ENCODE measurements at places on chromosomes 1 and 21.

DNA sequence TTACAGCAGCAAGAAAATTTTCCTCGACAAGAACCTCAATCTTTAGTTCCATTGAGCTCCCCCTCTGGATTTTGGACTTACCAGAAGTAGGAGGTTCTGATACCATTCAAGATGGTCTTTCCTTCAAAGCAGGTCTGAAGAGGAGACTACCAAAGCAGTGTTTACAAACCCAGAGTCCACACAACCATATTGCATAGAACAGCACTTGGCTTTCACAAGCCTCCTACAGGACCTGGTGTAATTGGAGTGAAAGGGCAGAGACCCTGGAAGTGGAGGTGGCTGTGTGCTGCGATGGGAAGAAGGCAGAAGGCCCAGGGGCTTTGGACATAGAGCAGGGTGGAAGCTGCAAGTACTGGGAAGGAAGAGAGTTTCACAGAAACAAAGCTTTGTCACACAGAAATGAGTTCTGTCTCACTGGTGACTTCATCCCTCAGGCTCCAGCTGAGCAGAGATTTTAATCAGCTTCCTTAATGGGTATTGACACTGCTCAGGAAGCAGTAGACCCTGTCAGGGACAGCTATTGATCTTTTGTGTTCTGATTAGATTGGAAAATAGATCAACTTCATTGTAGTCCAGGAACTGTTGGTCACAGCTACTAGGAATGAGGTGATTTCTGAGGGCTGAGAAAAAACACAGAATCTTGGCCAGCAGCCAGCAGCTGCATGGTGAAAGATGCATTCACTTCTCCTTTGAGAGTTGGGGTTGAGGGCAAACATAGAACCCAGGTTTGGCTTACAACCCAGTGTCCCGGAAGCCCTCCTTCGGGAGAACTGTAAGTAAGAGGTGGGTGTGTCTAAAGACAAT, 124.0 kb downstream of the SYT2 start:
- DNase-seq, result peak; percentile 46

DNA sequence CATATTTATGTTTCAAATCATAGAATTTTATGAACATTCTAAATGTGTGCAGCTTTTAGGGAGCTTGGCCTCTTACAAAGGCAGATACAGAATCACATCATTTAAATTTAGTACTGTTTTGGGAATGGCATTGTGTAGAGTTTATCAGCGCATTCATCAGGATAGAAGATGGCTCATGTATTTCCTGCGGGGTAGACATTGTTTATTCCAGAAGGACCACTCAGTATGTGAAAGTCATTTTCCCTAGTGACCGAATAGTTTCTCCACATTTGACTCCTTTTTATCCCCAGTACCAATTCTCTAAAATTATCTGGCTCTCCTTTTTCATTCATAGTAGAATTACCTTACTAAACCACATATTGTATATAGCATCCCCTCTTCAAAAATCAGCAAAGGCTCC, 981.9 kb upstream of the ADGRL4 start:
- no peak for DNase-seq

- no peak for DNase-seq
Measured at GRCh38 chr1:95364546-95364945, 130.5 kb downstream of the RWDD3 start.

GRCh38 chr1:21966247-21967000, 10.4 kb upstream of the CELA3B start:
- DNase-seq, result peak; percentile 43

DNA sequence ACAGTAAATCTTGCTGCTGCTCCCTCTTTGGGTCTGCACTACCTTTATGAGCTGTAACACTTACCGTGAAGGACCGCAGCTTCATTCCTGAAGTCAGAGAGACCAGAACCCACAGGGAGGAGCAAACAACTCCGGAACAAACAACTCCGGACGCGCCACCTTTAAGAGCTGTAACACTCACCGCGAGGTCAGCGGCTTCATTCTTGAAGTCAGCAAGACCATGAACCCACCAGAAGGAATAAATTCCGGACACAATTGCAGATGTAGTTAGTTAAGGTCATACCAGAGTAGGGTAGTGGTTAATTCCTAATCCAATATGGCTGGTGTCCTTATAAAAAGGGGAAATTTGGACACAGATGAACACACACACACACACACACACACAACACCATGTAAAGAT, 37.7 kb downstream of the VTCN1 start:
- no peak for DNase-seq

DNA sequence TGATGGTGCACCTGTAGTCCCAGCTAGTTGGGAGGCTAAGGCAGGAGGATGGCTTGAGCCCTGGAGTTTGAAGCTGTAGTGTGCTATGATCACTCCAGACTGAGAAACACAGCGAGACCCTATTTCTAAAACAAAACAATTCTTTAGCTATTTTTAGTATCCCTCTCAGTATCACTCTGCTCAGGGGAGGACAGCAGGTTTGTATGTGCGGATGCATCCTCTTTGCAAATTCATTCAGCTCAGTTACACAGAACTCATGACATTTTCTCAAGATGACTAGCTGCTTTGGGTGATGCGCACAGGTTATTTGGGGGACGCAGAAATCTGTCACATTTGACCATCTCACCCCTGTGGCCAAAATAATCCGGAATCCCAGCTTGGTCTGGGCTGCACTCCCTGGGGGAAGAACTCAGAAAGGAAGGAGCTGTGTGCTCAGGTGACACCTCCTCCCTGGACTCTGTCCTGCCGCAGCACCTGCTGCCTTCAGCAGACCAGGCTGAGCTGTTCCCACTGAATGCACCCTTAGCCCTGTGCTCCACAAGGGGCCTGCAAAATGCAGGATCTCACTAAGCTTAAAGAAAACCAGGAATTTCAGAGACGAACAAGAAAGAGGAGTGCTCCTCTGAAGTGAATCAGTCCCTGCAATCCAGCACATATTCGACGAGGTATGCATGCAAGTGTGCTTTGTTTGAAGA, 89.5 kb upstream of the PGBD5 start:
- DNase-seq, result no peak

DNA sequence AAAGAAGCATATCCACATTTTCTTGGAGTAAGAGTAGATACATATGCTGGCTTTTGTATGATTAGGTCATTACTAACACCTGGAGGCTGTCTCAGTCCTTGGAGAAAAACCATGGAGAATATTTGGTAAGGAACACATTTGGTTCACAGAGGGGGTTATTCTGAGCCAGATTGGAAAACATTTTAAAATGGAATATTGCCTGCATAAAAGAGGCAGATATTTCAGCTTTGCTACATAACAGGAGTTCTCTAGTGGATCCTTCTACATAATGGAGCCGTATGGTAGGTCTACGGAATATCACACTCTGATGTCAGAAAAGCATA, 415.1 kb downstream of the ADGRL2 start:
- no peak for DNase-seq

- DNase-seq, result no peak
Measured at GRCh38 chr1:35120458-35121133, 41.4 kb downstream of the ZMYM1 start.

DNA sequence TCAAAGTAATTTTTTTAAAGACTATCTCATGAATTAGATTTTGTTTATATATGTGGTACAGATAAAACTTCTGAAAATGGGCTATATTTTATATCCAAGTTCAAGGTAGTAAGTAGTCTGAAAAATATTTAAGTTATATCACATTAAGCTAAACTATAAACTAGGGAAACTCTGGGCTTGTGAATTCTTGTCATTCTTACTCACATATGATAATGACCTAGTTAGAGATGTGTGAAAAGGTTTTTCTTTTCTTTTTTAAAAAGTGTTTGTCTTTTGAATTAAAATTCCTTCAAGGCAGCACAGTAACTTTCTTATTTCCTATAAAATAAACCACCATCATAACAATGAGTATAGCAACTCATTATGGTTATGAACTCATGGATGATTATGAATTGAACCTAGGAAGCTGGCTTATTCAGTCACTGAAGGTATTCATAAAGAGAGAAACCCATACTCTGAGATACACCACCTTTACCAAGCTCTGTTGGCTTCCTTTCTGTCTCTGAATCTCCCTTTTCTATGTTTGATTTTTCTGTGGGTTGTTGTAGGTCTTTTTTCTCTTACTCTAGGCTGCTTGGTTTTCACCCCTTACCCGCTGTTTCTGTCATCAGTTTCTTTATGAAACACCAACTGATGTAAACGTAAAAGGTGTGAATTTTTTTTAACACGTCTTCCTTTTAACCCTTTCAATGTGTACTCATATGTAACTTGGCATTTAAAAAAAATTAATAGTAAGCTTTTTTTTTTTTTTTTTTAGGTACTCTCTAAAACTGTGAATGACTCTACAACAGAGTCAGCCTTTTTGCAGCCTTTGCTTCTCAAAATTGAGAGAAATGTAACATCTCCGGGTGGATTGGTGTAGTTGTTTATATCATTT, 25.2 kb downstream of the IL12RB2 start:
- DNase-seq, result no peak

DNA sequence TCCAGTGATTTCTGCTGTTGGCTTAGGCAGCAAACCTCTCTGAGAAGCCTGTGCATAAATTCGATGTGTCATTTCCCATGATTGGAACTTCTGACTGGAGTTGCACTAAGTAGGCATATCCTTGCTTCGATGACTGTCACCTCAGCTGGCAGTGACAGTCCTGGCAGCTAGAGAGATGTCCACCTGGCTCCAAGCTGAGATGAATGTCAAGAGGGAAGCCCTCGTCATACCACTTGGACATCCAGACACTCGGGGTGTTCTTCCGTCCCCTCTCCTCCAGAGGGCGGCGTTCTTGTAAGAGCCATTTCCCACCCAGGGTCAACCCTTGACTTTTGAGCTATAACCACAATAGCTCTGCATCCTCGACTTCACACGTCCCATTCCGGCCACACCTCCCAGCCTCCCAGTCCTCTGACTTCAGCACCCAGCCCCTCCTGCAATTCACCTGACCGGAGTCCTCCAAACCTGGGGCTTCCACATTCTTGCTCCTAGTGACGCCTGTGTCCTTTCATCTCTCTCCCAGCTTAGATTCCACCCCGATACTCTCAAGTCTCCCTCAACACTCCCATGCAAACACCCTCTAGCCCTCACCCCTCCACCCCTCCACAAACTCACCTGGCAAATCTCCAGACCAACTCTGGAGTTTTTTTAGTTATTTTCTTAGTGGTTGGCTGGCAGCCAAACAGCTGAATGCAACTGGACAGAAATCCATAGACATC, 17.3 kb downstream of the CA6 start:
- peak; percentile 19 for DNase-seq

- no peak for DNase-seq
Measured at GRCh38 chr1:51600965-51601364, 15.9 kb upstream of the OSBPL9 start.

GRCh38 chr1:22420455-22421053, 31.1 kb upstream of the ZBTB40 start:
- peak; percentile 67 for DNase-seq

- DNase-seq, result no peak
Measured at GRCh38 chr21:33836408-33836807, 79.2 kb downstream of the ATP5PO start.

GRCh38 chr1:192171123-192171522, 12.9 kb downstream of the RGS18 start:
- no peak for DNase-seq

GRCh38 chr1:163054181-163054591, 15.0 kb upstream of the RGS4 start:
- DNase-seq, result no peak

DNA sequence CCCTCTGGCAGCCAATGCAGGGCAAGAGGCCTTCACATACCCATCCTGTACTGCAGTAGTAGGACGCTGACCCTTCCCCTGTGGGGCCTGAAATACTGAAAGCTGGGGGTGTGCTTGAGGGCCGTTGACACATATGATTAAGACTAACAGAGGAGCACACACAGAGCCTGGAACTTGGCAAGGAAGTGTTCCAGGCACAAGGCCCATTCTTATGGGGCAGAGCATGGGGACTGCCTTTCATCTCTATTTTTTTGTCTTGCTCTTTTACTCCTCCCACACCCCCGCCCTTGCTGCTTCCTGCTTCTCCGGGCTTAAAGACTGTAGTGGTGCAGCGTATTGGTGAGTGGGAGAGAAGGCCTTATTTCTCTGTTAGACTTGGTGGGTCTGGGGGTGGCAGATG, 137.4 kb downstream of the BACH1 start:
- no peak for DNase-seq

- DNase-seq, result no peak
Measured at GRCh38 chr1:187977298-187977697, 1148.5 kb downstream of the PLA2G4A start.

DNA sequence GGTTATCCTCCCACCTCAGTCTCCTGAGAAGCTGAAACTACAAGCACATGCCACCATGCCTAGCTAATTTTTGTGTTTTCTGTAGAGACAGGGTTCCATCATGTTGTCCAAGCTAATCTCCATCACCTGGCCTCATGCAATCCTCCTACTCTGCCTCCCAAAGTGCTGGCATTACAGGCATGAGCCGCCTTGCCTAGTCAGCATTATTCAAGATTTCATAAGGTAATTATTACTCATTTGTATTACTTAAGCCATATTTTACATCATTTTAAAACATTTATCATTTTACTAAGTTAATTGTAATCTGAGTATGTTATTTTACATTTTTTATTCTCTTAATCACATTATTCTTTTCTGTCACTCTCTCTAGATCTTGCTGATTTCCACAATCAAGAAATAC, 1575.6 kb downstream of the NCAM2 start:
- no peak for DNase-seq
